ENCODE measurements at places on chromosomes 11 and 22.

- DNase-seq, result no peak
Observed at GRCh38 chr11:132456751-132457328, 1075.5 kb downstream of the OPCML start.

DNA sequence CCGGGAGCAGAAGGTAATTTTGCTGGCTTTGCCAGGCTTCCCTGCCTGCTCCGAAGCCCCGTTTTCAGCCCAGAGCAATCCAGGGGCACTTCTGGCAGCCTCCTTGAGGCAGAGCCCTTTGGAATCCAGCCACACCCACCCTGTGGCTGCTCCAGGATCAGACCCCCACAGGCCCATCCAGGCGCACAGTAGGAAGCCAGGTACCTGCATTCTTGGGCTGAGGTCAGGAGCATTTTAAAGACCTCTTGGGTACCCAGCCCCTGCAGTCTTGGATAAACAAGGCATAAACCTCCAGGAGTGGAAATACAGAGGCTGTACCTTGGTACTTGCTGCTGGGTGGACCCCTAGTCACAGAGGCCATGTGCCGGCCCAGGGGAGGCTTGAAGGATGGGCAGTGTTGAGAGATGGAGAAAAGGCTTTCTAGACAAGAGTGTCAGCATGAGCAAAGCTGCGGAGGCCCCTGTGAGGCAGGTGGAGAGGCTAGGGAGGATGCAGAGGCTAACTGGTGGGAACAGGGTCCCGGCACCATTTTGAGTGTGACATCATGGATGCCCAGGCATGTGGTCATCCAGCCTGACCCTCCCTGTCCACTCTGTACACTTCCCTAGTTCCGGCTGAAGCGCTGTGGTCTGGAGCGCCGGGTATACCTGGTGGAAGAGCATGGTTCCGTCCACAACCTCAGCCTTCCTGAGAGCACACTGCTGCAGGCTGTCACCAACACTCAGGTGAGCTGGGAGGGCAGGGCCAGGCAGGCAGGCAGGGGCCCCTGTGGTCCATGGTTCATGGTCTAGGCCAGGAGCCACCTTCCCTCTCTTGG is 3.9 kb downstream of the MUS81 start:
- no peak for DNase-seq

DNA sequence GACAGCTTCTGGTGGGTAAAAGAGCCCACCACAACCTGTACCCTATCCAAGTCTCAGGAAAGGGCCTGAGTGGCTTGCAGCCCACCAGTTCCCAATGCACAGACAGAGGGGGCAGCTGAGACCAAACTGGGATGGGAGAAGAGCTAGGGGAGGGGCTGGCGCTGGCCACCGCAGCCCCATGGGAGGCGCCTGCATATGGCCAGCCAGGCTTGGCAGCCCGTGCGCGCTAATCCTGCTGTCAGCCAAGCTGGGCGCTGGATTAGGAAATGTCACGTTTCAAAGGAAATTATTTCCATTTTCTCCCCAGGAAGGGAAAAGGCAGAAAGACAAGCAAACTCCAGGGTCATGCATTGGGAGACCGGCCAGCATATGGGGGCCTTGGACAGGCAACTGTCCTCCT is 236.8 kb downstream of the BUD13 start:
- no peak for DNase-seq

- no peak for DNase-seq
Observed at GRCh38 chr22:26589367-26589844, 526 bp downstream of the TPST2 start.

DNA sequence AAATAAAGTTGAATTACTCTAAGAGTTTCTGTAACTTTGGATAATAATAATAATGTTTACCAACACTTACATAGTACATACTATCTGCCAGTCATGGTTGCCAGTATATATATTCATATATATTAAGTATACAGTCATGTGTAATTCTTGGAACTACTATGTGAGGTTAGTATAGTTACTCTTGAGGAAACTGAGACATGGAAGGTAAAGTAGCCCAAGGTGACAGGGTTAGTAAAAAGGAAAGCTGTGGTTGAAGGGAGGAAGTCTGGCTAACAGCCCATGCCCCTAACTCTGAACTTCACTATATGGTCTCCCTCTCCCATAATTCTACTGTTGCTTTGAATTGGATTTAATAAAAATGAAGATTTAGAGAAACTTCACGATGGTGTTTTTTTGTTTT is 24.9 kb downstream of the FDX1 start:
- DNase-seq, result no peak

- no peak for DNase-seq
Observed at GRCh38 chr11:12803086-12803826, 129.0 kb downstream of the TEAD1 start.

GRCh38 chr22:39894554-39895092 is 1.1 kb upstream of the ENTHD1 start:
- DNase-seq, result no peak

- DNase-seq, result no peak
Observed at GRCh38 chr11:102829316-102830000, 14.0 kb downstream of the MMP3 start.

DNA sequence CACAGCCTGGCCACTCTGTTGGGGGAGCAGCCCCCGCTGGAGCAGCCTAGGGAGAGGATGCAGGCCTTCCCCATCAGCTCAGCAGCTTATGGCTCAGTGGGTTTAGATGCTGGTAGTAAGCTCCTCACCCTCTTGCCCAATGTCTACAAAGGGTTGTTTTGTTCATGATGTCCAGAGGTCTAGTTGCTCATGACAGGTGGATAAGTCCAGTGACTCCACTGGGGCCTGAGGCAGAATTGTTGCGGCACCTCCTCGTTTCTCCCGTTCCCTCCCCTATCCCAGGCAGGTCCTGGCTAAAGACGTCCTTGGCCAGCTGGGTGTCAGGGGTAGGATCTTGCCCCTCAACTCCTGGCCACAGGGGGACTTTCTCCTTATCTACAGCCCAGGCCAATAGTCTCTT is 233.5 kb upstream of the B3GAT1 start:
- no peak for DNase-seq

All from fibroblast of the conjunctiva (primary cell).